ENCODE measurements at places on chromosomes 1 and 21. TPM values are rescaled to one million over a fixed set of nuclear protein-coding genes. Genes with fewer than 3 reads are reported as not detected.

GRCh38 chr1:95953015-95953414, 719.0 kb downstream of the RWDD3 start:
- no peak for DNase-seq

GRCh38 chr1:234871710-234872271, 256.8 kb downstream of the TOMM20 start:
- no peak for DNase-seq

GRCh38 chr1:119330466-119331189, 38.0 kb upstream of the HAO2 start:
- no peak for DNase-seq

- DNase-seq: no peak
These were observed 12.5 kb upstream of the GUCA2A start for GRCh38 chr1:42176902-42177519.

DNA sequence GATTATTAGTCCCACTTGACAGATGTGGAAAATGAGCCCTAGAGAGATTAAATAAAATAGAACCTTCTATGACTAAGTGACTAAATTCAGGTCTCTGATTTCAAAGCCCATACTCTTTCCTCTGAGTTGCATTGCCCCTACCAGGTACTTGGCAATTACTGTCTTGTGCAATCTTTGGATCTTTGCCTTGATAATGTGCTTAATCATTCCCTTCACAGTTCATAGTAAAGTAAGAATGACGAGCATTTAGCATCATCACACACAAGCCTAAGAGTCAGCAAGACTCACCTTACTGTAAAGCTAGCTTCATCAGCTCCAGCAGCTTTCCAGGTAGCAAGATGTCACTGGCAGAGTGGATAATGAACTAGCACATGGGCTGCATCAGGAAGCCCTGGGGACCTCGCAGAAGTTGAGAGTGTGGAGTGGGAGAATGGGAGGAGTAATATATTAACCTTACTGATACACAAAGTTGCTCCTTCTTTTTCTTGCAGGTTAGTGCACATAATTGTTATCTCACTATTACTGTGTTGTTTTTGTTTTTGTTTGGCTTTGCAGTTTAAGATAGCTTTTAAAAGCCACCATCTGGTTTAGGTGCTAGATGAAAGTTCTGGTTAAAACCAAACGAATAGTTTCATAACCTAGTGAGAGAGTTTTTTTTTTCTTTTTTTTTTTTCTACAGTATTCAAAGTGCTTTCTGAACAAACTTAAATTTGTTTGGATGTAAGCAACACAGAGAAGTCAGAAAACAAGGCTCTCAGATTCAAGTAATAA, 71.8 kb downstream of the PBX1 start:
- DNase-seq: no peak

DNA sequence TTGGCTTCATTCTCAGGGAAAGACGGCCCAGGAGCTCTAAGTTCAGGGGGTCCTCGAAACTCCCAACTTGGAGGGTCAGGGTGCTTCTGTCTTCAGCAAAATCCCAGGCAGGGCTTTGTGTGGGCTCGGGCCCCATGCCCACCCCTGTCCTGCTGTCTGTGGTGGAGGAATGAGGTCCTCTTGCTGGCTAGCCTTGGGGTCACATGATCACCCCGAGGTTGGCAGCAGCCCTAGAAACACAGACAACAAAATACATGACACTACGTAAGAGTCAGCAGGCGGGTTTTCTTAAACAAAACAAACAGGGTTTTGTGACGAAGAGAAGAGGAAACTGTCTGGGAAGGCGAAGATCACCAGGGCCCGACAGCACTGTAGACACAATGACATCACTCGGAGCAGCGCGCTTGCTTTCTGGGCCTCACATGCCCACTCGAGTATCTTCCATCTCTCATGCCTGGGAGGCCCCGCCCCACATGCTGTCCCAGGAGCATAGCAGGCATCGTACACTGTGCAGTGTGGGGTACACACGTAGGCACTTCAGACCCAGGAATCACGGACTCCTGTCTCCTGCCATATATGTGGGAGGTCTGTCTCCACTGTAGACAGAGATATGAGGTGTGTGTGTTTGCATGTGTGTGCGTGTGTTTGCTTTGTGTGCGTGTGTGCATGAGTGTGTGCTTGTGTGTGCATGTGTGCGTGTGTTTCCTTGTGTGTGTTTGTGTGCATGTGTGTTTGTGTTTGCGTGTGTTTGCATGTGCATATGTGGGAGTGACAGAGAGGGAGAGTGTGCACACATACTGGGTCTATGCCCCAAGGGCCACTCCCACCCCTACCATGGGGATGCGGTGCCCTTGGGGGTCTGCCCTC, 94.7 kb downstream of the SIK1 start:
- DNase-seq: no peak

The SPRR1B gene
- polyA plus RNA-seq: 503 TPM
